ENCODE measurements at places on chromosomes 7 and 10. TPM values are rescaled to one million over a fixed set of nuclear protein-coding genes. Genes with fewer than 3 reads are reported as not detected.

GRCh38 chr10:119149729-119150128, 15.8 kb downstream of the SFXN4 start:
- no peak for DNase-seq

DNA sequence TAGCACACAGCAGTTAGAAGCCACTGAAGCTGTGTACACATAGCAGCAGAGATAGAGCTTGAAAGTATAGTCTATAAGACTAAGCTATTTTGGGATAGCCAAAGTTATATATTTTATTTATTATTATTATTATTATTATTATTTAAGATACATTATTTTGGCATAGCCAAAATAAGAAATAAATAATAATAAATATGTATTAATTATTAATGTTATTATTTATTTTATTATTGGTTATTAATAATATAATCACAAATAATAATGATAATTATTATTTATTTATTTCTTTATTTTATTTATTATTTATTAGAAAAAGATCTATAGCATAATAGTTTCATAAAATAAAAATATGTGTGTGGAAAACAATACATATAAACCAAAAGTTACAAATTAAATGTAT, 107.2 kb upstream of the FOXK1 start:
- DNase-seq, result no peak

GRCh38 chr7:28292834-28293526, 112.4 kb upstream of the JAZF1 start:
- peak; percentile 27 for DNase-seq

DNA sequence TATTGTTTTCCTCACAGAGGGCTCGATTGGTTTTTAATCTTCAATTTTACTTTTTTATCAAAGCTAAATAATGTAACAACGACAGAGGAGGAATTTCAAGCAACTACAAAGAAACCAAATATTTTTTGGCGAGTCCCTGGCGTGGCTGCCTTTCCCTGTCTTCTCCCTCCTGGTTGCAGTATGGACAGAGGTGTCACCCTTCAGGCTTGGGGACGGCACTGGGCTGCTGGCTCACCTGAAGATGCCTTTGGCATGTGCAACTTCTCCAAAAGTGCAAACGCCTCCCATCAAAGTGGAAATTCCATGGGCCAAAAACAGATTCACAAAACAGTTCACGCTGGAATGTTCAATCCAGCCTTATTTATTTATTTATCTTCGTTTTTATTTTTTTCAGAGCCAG, 51.9 kb downstream of the DOCK1 start:
- no peak for DNase-seq

- no peak for DNase-seq
These were observed 94.3 kb upstream of the AFAP1L2 start for GRCh38 chr10:114498413-114499111.

DNA sequence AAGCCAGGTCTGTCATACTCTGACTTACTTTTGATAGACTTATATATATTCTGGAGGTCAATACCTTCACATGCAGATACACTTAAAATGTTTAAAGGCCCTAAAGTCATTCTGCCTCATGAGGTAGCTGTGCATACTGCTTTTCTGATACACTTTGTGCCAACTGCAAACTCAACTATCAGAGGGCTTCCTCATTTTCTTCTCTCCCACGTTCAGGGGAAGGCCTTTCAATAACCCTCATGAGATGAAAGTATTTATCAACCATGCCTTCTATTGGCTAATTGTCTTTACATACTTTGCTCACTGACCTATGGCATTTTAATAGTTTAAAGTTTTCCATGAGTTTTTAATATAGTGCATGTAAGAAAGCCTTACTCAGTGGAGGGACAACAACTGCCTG, 112.7 kb upstream of the AMPH start:
- no peak for DNase-seq

UCMA gene
- not detected for total RNA-seq

DNA sequence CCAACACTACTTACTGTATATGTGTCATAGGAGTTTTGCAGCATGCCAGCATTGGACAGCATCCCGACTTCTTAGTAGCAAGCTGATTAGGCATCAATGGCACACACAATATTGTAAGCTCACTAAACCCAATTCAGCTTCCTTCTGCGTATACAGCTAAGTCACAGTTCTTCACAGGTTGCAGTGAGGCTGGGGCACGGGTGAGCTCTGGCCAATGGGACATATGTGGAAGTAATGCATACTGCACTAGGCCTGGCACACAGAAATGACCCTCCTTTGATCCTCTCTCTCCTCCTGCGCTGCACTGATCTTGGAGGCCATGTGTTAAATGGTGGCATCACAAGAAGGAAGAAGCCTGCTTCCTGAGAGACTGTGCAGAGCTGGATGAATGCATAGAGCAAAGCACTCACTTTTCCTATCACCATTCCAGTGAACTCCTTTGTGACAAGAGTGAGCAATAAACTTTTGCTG, 11.9 kb downstream of the RAB11FIP2 start:
- no peak for DNase-seq

ERVW-1 gene
- total RNA-seq, result not detected
